ENCODE measurements at places on chromosomes 4 and X.

GRCh38 chr4:124278477-124278876, 434.1 kb downstream of the ANKRD50 start:
- DNase-seq = no peak

GRCh38 chr4:10085386-10085785, 31.2 kb downstream of the WDR1 start:
- DNase-seq = no peak

DNA sequence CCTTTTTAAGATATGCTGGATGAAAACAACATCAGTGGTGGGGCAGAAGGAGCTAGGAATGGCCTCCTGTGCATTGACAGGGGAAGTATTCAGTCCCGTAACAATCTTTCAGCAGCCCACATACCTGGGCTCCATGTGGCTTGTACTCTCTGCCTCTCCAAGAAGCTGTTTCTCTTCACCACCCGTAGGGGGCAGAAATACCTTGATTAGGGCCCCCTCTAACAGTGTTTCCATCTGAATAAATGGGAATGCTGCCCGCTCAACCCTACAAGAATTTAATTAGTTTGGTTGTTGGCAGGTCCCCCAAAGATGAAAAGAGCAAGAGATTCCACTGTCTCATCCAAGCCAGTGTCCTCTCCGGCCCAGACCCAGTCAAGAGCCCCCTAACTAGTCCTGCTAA, 155.2 kb downstream of the SMIM20 start:
- DNase-seq = no peak

GRCh38 chr4:114780205-114780604, 181.6 kb downstream of the UGT8 start:
- no peak for DNase-seq

- DNase-seq = no peak
Measured at GRCh38 chr4:3767570-3768288, 1.5 kb downstream of the ADRA2C start.

DNA sequence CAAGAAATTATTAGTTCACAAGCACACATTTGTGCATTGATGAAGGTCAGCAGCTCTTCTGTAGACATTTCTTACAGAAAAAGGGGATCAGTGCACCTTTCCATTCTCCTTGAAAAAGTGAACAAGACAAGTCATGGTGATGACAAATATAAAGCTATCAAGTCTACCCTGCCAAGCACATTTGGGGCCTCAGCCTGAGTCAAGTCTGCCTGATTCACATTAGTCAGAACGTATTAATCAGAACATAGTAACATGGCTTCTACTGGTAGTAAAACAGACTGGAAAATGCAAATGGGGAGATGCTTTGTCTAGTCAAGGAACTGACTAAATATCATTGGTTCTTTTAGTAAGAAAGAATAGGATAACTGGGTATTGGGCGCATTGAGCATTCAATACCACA, 2305.1 kb downstream of the PCDH7 start:
- no peak for DNase-seq

DNA sequence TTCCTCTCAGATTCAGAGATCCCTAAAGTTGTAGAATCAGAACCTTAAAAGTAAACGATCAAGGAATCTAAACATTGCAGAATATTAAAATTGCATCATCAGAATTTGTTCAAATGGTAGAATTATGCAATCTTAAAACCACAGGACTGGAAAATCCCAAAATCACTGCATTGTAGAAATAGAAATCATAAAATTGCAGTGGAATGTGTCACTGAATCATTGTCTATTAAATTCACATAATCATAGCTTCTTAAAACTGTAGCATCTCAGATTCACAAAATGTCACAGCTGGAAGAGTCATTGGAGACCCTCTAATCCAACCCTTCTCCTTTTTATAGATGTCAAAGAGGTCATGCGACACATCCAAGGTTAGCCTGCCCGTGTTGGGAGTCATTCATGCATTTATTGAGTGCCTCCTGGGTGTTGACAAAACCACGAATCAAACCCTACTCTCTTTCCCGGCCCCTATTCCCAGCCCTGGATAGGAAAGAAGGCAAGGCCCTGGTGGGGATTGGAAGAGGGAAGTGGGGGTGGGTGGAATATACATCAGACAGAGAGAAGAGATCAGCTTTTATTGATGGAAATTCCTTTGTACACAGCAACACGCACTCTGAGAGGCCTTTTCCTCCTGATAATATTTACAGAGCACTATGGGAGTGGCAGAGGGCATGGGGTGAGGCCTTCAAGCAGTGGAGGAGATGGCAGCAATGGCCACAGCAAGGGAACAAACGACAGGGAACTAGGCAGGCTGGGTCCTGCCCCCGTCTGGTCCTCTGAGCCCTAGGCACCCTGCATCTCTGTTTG, 15.4 kb downstream of the IQSEC2 start:
- no peak for DNase-seq

DNA sequence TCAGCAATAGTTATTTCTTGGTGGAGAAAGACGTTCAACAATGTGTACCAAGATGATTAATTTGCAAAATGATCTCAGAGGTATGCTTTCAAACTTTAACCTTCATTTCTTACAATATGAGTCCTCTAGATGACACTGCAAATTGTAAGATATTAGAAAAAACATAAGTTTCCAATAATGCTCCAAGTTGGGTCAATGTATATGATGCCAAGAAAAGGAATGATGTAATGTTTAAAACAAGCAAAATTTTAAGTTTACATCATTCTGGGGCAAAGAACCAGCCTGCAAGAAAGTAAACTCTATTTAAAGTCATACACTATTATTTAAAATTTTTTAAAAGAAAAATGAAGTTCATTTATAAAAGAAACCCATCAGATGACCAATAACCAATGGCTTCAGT, 56.1 kb downstream of the PRSS12 start:
- no peak for DNase-seq

GRCh38 chr4:153084224-153084979, 119.8 kb upstream of the TRIM2 start:
- no peak for DNase-seq

GRCh38 chr4:134539729-134540231, 338.2 kb upstream of the PABPC4L start:
- no peak for DNase-seq

GRCh38 chrX:146346102-146346501, 463.5 kb upstream of the CXorf51B start:
- DNase-seq = no peak

- no peak for DNase-seq
Measured at GRCh38 chrX:77628294-77629025, 157.6 kb downstream of the ATRX start.

- DNase-seq = no peak
Measured at GRCh38 chr4:61638591-61638990, 438.5 kb downstream of the ADGRL3 start.

DNA sequence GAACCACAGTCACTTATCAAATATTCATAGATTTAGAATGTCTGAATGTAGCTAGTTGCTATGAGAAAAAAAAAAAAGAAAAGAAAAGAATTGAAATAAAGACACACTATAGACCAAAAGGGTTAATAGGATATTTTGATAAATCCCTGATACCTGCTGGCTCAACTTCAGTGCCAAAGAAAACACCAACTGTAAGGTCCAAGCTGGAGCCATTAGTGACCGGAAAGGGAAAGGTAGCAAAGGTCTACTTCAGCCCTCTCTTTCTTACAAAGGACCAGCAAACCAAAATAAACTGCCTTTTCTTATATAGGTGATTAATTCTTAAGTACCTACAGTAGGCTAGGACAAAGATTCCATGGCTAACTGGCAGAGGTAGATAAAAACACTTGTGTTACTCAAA, 9.7 kb downstream of the CBR4 start:
- DNase-seq = no peak

Data from stimulated activated CD4-positive, alpha-beta T cell treated with anti-CD3 and anti-CD28 coated beads, Interleukin-15, amount 100 ng/mL, for 1 hour (primary cell).